ENCODE measurements at places on chromosomes 2 and 18.

- no peak for DNase-seq
Measured at GRCh38 chr2:62303788-62304187, 107.9 kb downstream of the B3GNT2 start.

GRCh38 chr18:9337873-9338272, 3.3 kb downstream of the TWSG1 start:
- DNase-seq = no peak

GRCh38 chr18:37253394-37254235, 312.0 kb downstream of the CELF4 start:
- no peak for DNase-seq

DNA sequence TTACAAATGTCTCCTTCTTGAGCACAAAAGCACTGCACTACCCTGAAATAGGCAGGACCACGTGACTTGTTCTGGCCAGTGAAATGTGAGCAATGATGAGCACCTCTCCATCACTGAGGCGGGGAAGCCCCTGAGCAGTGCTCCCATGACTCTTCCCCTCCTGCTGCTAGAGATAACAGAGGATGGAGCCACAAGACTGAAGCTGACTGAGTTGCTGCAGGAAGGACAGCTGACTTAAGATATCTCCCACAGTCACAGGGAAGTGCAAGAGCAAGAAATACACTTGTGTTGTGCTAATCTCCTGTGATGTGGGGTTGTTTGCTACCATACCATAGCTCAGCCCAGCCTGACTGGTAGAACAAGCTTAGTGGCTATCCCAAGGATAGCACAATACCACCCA, 38.7 kb downstream of the STK39 start:
- DNase-seq = no peak

DNA sequence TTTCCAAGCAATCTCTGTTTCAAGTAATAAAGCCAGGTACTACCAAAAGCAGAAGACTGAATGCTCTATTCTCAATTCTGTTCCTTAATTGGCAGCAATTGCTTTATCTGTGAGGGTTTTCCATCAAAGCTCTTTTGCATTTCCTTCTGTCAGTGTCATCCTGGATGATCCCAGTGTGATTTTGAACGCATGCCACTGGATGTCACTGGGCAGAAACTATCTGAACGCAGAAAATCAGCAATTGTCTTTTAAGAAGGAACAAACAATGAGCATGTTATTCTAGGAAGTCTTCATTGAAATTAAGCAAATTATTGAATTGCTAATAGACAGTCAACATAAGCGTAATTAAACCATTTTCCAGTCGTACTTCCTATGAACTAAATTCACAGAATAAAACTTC, 259.0 kb upstream of the REG3G start:
- DNase-seq = no peak

DNA sequence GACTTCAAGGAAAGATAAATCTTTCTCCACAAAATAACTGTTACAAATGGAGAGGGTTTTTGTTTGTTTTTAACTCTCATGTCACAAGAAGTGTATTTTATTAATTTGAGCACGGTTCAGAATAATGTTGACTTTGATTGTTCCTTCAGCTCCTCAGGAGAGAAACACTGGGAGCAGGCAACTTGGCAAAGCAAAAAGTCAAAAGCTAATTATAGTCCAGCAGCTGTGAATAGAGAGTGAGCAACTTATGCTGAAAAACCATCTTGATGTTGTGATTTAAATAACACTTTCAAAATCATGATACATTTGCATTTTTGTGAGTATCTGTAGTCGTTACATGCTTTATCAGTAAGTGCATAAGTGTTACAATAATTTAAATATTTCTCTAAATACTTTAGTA, 37.5 kb upstream of the TTN start:
- no peak for DNase-seq

DNA sequence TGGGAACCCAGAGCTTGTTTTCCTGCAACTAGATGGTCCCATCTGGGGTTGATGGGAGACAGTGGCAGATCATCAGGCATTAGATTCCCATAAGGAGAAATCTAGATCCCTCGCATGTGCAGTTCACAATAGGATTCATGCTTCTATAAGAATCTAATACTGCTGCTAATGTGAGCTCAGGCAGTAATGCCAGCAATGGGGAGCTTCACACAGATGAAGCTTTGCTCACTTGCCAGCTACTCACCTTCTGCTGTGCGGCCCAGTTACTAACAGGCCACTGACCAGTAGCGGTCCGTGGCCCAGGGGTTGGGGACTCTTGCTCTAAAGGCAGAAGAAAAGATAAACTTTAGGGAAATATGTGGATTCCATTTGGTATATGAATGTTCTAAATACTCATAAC, 192.9 kb downstream of the AFF3 start:
- no peak for DNase-seq

- DNase-seq = peak; percentile 27
Measured at GRCh38 chr2:226791056-226791486, 8.5 kb downstream of the IRS1 start.

- DNase-seq = no peak
Measured at GRCh38 chr2:27655155-27655951, 8.1 kb downstream of the SUPT7L start.

DNA sequence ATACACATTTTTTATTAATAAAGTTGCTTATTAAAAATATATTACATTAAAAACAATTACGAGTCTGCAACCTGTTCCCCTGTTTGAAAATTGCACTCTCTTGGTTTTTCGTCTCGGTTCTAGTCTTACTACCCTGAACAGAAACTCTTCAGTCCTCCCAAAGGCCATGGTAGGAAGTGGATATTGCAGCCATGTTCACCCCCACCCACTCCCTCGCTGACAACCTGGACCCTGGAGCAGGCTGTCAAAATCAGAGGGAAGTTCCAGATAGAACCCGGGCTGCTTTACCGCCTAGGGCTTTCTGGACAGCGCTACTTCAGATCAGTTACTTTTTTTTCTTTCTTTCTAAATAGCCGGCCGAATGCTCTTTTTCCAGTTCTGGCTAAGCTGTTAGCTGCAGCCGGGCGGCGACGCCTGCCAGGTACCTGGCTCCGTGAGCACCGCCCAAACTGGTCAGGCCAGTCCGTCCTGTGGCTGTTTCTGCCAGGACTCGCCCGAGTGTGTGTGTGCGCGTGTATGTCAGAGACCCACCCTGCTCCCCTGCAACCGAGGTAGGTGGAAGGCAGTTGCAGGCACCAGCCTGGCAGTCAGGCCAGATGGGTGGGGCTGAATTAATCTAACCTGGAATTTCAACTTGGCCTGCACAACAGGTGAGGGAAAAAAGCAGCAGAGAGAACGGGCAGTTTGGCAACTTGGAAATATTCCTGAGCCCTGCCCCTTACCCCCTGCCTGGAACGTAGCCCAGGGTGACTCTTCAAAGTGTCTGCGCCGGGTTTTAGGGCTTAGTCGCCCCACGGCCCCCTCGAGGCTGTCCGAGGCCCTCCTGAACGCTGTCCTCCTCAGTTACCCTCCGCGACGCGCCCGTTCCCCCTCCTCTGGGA, 1.1 kb upstream of the TET3 start:
- DNase-seq = no peak

Measured in stimulated activated CD8-positive, alpha-beta memory T cell treated with anti-CD3 and anti-CD28 coated beads, Interleukin-15, amount 100 ng/mL, for 4 hours (primary cell).